CD4-positive, CD25-positive, alpha-beta regulatory T cell (primary cell): ENCODE measurements at places on chromosomes 16 and 17.
A peak's percentile ranks its signal among the peaks of the same experiment; 100 is the strongest.

DNA sequence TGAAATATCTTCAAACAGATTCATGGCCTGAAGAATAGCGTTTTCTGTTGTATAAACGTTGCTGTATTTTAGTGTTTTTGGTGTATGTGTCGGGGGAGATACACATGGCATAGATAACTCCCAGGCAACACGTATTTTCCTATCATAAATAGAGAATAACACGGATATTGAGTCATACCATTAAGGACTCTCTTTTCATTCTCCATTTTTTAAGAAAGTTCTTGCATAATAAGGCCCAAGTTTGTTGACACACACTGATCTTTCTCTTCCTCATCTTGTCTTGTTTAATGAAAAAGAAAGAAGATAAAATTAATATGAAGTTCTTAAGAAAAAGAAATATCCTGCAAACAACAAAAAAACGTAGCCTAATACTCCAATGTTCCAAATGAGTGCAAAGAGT is 13.4 kb downstream of the ABCA8 start:
- H3K27ac ChIP-seq: no peak overlapping the region
- H3K27me3 ChIP-seq: no peaks in the 10 kb centered on the region
- no peak for DNase-seq
- H3K36me3 ChIP-seq: no peaks in the 10 kb centered on the region
- H3K4me3 ChIP-seq: no peak overlapping the region
- H3K4me1 ChIP-seq: no peaks in the 10 kb centered on the region

DNA sequence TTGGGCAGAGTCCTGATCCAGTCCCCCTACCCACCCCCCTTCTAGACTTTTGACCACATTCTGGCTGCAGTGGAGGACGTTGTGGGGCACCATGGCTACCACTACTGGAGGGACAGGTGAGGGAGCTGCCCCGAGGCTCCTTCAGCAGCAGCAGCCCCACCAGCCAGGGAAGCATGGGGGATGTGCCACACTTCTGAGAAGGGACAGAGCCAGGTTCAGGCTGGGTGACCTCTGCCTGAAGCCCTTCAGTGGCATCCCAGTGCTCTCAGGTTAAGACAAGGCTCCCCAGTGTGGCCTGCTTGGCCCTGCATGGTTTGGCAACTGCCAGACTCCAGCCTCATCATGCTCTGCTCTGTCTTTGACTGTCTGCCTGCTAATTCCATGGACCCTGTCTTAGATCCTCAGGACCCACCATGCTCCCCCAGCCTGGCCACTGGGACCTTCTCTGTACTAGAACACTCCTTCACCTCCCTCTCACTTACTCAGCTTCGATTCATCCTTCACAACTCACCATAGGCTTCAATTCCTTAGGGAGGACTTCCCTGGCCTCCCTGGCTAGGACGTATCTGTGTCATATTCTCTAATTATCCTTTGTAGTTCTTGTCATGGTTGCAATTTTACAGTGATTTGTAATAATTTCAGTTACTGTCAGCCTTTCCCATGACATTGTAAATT is 8.8 kb downstream of the SLC9A5 start:
- DNase-seq: no peak
- no peak overlapping the region for H3K27ac ChIP-seq
- no peaks in the 10 kb centered on the region for H3K27me3 ChIP-seq
- no peaks in the 10 kb centered on the region for H3K4me1 ChIP-seq

DNA sequence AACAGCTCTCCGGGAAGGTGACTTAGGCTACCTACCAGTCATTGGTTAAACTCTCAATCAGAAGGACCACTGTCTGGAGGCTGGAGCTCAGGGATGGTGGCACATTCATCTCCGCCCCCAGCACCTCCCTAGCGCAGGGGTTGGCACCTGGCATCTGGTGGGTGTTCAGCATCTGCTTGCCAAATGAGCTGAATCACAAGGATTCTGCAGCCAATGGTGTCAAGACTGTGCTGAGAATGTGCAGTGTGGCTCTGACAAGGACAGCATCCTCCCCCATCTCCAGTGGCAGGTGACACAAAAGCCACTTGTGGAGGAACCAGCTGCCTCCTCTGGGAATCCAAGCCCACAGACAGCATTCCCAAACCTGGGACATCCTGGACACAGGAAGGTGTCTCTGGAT is 35.2 kb downstream of the PLXDC1 start:
- no peak for DNase-seq
- H3K4me3 ChIP-seq: no peak overlapping the region
- H3K27me3 ChIP-seq: no peaks in the 10 kb centered on the region
- no peaks in the 10 kb centered on the region for H3K36me3 ChIP-seq
- no peaks in the 10 kb centered on the region for H3K4me1 ChIP-seq

- no peak overlapping the region for H3K27ac ChIP-seq
- no peaks in the 10 kb centered on the region for H3K36me3 ChIP-seq
- DNase-seq: no peak
- no peaks in the 10 kb centered on the region for H3K27me3 ChIP-seq
These were observed 130.8 kb upstream of the EEF2KMT start for GRCh38 chr16:5228369-5228768.

- no peak overlapping the region for H3K4me3 ChIP-seq
- peaks cover 81% of the 10 kb centered on the region for H3K4me1 ChIP-seq
- DNase-seq: no peak
- peaks cover 61% of the 10 kb centered on the region for H3K36me3 ChIP-seq
- no peaks in the 10 kb centered on the region for H3K27me3 ChIP-seq
- H3K27ac ChIP-seq: peak overlapping the region; percentile 64
These were observed 12.2 kb downstream of the CCR7 start for GRCh38 chr17:40552806-40553693.

DNA sequence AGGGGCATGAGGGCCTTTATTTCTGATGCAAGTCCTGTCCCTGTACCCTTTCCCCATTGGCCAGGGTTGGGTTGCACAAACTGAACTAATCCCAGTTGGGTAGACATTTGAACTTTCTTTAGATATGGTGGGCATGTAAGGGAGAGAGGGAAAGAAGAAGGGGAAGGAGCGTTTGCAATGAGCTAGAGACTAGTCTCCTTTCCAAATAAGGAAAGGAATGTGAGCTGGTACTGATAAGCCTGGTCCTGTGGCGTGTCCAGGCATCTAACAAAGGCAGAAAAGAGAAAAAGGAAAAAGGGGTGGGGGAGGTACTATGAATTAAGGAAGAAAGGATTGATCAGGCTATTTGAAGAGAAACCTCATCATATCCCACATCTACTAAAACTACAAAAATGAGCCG is 20.3 kb downstream of the CHMP6 start:
- H3K27ac ChIP-seq: no peak overlapping the region
- H3K4me3 ChIP-seq: no peak overlapping the region
- H3K4me1 ChIP-seq: no peaks in the 10 kb centered on the region
- no peak for DNase-seq

DNA sequence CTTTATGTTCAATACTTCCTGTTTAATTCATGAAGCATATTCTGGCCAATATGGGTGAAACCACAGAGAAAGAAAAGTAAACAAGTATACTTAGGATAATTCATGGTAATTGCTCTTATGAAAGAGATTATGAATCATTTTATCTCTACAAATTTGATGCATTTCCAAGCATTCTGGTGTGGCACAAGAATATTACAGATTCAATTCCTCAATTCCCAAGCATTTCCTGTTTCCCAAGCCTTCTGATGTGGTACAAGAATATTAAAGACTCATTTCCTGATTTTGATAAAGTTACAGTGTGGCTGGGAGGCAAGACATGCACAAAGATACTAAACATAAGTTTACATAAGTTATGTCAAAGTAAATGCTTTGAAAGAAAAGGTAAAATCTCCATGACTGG is 126.1 kb upstream of the NUDT7 start:
- no peak overlapping the region for H3K4me3 ChIP-seq
- DNase-seq: no peak
- H3K4me1 ChIP-seq: no peaks in the 10 kb centered on the region
- no peaks in the 10 kb centered on the region for H3K36me3 ChIP-seq
- no peaks in the 10 kb centered on the region for H3K27me3 ChIP-seq
- H3K27ac ChIP-seq: no peak overlapping the region

DNA sequence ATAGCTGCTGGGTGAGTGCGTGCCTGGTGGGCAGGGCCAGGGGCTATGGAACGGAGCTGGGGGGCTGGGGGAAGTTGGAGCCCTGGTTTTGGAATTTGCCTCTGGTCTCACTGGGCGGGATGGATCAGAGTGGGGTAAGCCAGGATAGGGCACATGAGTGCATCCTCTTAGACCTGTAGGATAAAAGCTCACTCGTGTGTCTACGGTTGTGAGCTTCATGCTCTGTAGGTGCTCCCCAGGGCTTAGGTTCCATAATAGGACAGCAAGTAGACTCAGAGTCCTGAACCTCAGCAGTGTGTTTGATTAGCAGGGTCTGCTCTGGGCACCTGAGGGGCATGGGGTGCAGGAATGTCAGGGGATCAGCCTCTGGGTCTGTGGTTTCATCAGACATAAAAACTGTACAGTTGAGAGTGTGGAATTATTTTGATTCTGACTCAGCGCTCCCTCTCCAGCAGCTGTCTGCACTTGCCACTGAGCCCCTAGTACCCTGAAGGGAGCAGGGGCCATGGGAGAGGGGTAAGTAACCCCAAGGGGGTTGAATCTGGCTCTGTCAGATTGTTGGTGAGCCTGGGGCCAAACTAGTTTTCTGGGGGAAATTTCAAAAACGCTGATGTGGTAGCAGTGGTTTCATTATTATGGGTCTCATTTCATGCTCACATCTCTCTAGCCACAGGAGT is 84.2 kb upstream of the LGALS9 start:
- H3K36me3 ChIP-seq: peaks cover 2% of the 10 kb centered on the region
- DNase-seq: no peak
- no peak overlapping the region for H3K27ac ChIP-seq
- no peak overlapping the region for H3K4me3 ChIP-seq

- H3K27ac ChIP-seq: no peak overlapping the region
- H3K4me3 ChIP-seq: no peak overlapping the region
- no peaks in the 10 kb centered on the region for H3K36me3 ChIP-seq
- no peaks in the 10 kb centered on the region for H3K27me3 ChIP-seq
These were observed 156.4 kb upstream of the ANKFN1 start for GRCh38 chr17:55996826-55997225.

GRCh38 chr17:5446786-5447185 is 7.8 kb upstream of the C1QBP start:
- H3K4me1 ChIP-seq: no peaks in the 10 kb centered on the region
- H3K4me3 ChIP-seq: no peak overlapping the region
- H3K27me3 ChIP-seq: no peaks in the 10 kb centered on the region
- no peak overlapping the region for H3K27ac ChIP-seq
- peaks cover 59% of the 10 kb centered on the region for H3K36me3 ChIP-seq

DNA sequence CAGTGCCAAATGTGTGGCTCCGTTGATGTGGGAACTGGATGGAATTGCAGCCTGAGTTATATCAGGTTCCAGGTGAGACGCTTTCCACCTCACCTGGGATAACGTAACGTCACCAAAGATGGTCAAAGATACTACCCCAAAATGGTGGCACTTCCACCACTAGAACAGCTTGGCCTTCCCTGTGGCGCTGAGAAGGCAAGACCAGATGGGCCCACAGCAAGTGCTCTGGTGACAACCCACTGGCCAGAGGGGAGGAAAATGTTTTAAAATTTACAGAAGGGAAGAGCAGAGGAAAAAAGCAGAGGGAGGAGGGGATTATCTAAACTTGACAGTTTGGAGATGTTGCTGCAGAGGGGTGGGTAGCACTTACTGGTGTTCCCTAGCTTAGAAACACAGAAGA is 7.5 kb upstream of the ITGA2B start:
- H3K27ac ChIP-seq: no peak overlapping the region
- no peak overlapping the region for H3K4me3 ChIP-seq
- DNase-seq: no peak
- H3K36me3 ChIP-seq: peaks cover 45% of the 10 kb centered on the region

GRCh38 chr17:29571883-29572681 is 3.6 kb downstream of the TP53I13 start:
- H3K4me3 ChIP-seq: no peak overlapping the region
- H3K27me3 ChIP-seq: no peaks in the 10 kb centered on the region

- H3K36me3 ChIP-seq: no peaks in the 10 kb centered on the region
- DNase-seq: no peak
- H3K27me3 ChIP-seq: no peaks in the 10 kb centered on the region
- no peak overlapping the region for H3K4me3 ChIP-seq
These were observed 27.1 kb downstream of the MEOX1 start for GRCh38 chr17:43634591-43635125.

DNA sequence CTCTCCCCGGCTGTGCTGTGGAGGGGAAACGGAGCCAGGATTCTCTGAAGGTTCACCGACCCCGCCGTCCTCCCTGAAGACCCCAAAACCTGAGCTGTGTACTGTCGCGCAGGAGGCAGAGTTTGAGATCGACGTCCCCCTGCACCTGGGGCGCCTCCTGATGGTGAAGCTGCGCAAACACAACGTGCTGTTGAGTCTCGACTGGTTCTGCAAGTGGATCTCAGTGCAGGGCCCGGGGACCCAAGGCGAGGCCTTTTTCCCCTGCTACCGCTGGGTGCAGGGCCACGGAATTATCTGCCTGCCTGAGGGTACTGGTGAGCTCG is 62.6 kb upstream of the TEKT1 start:
- H3K4me1 ChIP-seq: no peaks in the 10 kb centered on the region
- H3K27me3 ChIP-seq: peaks cover 3% of the 10 kb centered on the region
- H3K36me3 ChIP-seq: no peaks in the 10 kb centered on the region
- DNase-seq: no peak
- H3K4me3 ChIP-seq: no peak overlapping the region
- no peak overlapping the region for H3K27ac ChIP-seq

DNA sequence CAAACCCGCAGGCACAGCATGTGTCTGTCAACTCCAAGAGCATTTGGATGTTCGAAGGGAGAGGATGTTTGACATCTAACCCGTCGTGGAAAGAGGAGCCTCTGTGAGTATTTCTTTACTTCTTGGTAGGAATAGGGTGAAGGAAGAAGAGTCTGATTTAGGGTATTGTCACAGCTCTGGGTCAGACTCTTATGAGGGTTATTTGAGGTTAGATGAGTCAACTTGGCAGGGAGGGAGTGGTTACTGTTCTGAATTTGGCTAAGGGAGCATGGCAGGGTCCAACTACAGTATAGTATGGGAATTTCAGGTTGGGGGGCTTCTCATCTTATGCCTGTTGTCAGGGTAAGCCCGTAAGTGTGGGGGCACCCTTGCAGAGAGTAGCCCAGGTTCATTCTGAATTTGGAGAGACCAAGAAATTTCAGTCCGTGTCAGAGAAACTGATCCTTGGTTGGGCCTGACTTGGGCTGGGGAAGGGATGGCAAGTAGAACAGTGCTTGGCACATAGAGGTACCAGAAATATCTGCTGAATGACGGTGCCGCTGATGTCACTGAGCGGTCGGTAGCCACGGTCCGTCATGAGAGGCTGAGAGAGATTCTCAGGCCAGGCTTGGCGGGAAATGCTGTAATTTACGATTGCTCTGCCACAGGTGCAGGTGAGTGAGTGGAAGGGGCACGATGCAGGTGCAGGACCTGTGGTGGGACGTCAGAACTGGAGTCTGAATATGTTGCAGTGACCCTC is 43.2 kb downstream of the MYH3 start:
- no peak for DNase-seq
- H3K27ac ChIP-seq: no peak overlapping the region
- no peaks in the 10 kb centered on the region for H3K27me3 ChIP-seq
- no peak overlapping the region for H3K4me3 ChIP-seq
- no peaks in the 10 kb centered on the region for H3K4me1 ChIP-seq
- no peaks in the 10 kb centered on the region for H3K36me3 ChIP-seq
